Fibroblast of lung (primary cell): ENCODE measurements at places on chromosomes 1 and 21.

GRCh38 chr1:237873487-237874211 lies 17.1 kb downstream of the ZP4 start:
- DNase-seq: peak; percentile 78

GRCh38 chr1:212738330-212738729 lies 38.7 kb upstream of the BATF3 start:
- peak; percentile 19 for DNase-seq

DNA sequence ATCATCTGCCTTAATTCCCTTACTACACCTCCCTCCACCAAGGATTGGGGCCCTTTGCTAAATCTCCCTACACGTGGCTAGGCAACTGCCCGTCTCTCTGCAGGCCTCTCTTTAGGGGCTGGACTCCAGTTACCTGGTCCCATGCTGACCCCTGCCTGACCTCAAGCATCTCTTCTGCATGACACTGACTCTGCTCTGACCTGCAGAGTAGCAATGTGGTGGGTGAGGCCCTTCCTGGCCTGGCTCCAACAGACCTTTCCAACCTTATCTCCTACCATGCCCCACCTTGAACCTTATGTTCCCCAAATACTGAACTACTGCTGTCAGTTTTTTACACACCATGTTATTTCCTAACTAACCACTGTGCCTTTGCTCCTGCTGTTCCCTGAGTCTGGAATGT lies 45.9 kb upstream of the EPS15 start:
- no peak for DNase-seq

- no peak for DNase-seq
Observed at GRCh38 chr1:165235777-165236291, 120.7 kb downstream of the LMX1A start.

GRCh38 chr1:88609051-88609450 lies 75.0 kb upstream of the PKN2 start:
- DNase-seq: no peak
